CD4-positive, alpha-beta T cell treated with Interleukin-2 at 100 ng/mL for 4 hours (primary cell): ENCODE measurements at places on chromosomes 2 and 18.

DNA sequence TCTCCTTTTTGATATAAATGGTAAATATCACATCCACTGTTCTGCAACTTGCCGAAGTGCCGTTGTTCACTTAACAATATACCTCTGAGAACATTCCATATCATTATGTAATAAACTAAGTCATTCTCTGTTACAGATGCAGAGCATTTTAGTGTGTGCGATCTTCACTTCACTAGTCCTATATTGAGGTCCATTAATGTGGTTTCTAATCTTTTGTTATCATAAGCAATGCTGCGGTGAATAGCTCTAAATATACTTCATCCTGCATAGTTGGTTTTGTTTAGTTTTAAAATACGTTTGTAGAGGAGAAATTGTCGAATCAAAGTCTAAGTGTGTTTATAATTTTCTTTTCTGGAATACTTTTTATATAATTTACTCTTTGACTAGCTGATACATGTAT lies 280.3 kb upstream of the TRIB2 start:
- no peak for DNase-seq

DNA sequence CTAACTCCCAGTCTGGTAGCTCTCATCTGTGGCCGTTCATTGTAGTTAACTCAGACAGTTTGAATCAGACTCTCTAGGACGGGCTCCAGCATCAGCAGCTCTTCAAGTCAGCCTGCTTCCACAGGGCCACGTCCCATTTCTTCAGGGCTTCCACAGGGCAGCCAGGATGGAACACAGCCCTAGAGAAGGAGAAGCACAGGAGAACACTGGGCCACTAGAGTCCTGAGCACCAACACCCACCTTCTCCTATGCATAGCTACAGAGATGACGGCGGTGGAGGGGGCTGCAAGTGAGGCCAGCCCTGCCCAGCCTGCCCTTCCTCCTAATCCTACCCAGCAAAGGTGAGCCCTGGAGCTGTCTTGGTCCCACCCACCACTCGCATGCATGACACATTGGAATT lies 10.2 kb upstream of the TEX261 start:
- no peak for DNase-seq

DNA sequence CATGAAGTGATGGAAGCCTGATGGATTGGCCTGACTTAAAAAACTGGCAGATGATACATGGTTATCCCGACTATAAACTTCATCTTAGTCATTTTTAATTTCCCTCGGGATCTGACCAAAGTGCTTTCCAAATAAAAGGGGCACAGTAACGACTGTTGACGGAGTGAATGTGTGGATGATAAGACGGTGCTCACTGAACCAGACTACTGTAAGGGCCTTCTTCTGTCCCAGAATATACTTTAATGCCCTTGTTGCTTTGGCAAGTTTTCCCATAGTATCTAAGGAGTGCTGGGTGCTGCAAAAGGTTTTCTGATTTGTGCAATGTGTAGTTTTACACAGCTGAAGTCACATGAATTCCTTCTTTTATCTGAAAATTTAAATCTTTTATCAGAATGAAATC lies 373.5 kb downstream of the DSEL start:
- no peak for DNase-seq

DNA sequence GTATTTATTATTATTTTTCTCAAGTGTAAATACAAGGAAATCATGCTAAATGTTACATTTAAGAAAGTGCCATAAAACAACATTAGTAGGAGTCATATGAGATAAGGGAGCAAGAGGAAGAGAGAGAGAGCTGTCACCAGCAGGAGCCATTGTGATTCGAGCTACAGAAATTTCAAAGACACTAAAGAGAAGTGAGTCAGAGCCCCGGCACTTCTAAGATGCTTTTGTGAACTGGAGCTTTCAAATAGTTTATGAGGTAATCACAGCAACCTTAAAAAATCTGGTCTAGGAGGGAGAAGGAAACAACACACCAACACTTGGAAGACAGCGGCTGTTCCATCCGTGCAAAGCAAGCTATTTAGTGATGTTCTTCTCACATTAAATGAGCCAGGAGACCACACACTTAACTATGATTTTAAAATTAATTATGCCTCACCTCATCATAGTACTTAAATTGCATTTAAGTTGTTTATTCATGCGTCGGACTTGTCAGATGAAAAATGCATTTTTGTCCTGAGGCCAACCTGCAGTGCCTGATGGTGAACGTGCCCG lies 382.7 kb upstream of the SALL3 start:
- no peak for DNase-seq

- no peak for DNase-seq
Measured at GRCh38 chr2:38178556-38179419, 102.8 kb upstream of the CYP1B1 start.

GRCh38 chr2:162184821-162185450 lies 32.9 kb upstream of the GCG start:
- DNase-seq, result no peak

GRCh38 chr18:31268985-31269406 lies 49.0 kb upstream of the DSG1 start:
- no peak for DNase-seq

DNA sequence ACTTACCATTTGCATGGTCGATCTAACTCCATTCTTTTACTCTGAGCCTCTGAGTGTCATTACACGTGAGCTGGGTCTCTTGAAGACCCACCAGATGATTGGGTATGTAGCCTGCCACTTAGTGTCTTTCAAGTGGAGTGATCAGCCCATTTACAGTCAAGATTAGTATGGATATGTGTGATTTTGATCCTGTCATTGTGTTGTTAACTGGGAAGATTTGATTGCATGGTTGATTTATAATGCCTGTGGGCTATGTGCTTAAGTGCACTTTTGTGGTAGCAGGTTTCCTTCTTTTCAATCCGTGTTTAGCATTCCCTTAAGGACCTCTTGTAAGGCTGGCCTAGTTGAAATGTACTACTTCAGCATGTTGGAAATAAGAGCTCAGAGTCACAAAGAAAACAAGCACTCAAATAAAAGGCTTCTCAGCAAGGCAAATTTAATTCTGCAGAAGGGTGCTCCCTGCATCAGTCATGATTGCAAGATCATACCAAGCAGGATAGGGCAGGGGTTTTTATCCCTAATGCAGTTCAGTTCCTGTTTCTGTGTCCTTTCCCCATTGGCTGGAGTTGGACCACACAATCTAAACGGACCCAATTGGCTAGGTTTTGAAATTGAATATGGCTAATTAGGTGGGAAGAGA lies 230.7 kb upstream of the SYT4 start:
- no peak for DNase-seq

DNA sequence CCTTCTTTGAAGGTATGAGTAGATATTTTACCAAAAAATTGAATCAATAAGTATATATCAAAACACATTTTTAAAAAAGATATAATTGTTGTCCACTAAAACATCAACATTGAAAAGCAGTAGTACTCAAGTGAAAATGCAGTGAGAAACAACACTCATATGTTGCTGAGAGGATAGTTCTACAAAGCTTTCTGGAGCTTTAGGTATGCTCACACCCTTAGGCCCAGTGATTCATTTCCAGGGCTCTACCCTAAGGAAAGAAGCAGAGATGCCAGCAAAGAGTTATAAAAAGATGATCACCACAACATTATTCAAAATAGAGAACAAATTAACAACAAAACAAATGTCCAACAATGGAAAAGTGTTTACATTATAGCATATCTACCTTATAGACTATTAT lies 197.3 kb upstream of the CCDC150 start:
- DNase-seq, result no peak

DNA sequence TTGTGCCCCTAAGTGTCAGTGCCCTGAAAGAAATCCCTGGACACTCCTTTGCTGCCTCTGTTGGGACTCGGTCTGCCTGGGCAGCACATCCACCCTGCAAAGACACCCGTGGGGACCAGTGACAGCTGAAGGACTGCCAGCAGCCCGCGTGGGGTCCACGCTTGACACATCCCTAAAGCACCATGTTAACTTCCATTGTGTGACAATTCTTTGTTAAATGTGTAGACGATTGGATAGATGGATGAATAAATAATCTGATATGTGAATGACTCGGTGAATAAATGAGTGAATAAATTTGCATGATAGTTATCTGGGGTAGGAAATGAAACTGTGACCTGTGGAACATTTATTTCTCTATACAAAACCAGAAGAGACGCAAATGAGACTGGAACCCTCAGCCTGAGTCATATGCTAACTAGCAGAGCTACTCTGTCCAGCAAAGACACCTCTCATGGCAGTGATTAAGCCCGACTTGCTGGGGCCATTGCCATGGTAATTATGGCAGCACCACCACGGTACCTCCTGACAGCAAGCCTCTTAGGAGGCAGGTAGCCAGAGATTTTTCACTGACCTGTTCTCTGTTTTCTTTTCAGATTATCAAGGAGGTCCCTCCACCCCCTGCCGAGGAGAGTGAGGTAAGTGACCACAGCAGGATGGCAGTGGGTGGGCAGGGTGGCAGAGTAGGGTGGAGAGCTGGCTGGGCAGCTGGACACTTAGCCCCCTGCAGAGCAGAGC lies 156.8 kb downstream of the ANTXR1 start:
- DNase-seq, result no peak

DNA sequence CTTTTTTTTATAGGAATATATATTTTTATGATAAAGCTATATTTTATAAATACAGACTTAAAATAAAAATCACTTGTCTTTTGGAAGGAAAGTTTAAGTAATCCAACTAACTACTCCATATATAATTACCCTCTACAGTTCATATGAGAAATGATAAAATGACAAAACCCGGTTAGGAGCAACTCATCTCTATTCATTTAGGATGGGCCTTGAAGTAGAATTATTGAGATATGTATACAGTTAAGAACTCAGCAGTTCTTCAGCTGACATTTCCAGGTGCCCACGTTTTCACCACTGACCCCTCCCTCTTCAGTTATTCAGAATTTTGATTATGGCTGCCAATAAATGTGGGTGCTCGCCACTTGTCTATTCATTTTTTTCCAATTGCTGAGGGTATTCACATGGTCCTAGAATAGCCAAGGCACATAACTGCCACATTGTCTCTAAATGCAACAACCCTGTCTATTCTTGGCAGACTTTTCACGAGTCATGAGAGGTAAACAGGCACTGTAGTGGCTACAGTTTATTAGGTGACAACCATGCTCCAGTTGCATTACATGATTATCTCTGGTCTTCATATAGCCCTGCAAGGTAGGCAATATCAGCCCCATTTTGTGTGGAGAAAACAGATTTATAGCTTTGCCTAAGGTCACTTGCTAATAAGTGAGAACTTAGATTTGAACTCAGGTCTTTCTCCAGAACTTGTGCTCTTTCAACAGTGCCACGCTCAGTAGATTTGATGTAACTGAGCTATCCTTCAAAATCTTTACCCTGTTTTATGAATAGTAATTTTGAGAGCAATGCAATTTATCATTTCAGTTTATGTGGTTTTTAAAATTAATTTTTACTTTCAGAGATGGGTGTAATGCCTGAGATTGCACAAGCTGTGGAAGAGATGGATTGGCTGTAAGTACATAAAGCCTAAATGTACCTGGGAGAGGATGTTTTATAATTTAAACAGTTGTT lies 2.9 kb downstream of the DDX1 start:
- no peak for DNase-seq

- no peak for DNase-seq
Measured at GRCh38 chr2:213420828-213421385, 136.6 kb downstream of the SPAG16 start.

- no peak for DNase-seq
Measured at GRCh38 chr2:17847236-17847635, 31.0 kb downstream of the MSGN1 start.

GRCh38 chr2:222196159-222196558 lies 102.6 kb downstream of the PAX3 start:
- DNase-seq, result no peak

DNA sequence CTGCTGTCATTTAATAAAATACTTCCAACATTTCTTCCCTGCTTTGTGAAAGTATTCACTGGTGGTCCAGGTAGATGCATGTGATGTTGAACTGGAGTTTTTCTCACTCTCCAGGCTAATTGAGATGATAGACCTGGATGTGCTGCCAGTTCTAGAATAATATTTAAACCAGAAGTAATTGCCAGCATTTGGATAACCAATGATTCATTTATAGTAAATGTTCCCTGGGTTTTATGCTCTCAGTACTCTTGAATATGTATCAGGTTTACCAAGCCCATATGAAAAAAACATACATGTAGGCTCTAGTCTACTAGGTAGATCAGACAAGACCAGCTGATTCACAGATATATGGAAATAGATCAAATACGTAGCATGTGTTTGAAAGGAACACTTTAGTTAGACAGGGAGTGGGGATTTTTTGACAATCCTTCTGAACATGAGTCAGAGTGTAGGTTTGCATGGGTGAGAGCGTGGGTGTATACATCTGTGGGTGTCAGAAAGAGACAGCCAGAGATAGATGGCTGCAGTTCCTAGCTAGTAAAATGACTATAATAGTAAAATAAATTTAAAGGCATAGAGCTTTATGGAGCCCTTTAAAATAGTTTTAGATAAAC lies 115.1 kb downstream of the NAB1 start:
- no peak for DNase-seq

GRCh38 chr2:137659616-137660015 lies 304.7 kb upstream of the HNMT start:
- no peak for DNase-seq

DNA sequence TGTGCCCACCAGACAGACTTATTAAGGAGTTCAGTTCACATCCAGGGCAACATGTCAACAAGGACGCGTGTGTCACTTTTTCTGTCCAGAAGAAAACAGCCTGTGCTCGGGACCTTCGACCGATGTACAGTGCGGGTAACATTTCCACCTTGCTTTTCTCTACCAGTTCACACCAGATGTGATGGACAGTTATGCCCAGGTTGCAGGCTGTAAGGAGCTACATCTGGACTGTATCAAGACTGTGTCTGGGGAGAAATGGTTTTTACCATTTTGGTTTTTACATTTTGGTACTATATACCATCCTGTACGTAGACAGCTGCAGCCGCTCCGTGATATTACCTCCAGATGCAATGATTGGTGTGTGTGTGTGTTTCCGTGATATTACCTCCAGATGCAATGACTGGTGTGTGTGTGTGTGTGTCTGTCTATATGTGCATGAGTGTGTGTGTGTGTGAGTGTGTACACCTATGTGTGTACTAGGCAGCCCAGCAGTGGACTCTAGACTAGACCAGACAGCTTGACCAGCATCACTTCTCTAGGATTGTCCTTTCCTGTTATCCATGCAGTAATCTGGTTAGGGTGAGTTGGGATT lies 118.0 kb downstream of the COL6A3 start:
- DNase-seq, result no peak

DNA sequence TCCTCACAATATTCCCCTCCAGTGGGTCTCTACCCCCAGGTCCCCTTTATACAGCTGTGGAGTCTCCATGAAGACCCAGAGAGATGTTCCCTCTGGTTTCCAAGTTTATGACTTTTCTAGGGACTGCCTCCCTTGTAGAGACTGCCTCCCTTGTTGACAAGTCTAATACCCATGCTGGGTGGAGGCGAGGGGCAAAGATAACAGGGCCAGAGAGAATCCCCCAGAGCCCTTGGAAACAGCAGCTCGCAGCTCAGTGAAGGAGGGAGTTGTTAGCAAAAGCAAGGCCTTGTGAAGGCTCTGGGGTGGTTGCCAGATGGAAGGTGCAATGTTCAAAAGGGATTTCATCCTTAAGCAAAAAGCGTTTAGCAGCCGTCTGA lies 75.0 kb upstream of the GATA6 start:
- DNase-seq, result no peak

- no peak for DNase-seq
Measured at GRCh38 chr18:31207391-31207790, 44.7 kb upstream of the DSC1 start.

GRCh38 chr18:11994336-11994702 lies 13.0 kb downstream of the IMPA2 start:
- DNase-seq, result no peak

GRCh38 chr2:158507141-158507540 lies 50.4 kb downstream of the PKP4 start:
- no peak for DNase-seq

GRCh38 chr2:105680357-105680756 lies 64.4 kb upstream of the NCK2 start:
- DNase-seq, result no peak

- no peak for DNase-seq
Measured at GRCh38 chr2:232434091-232434490, 21.9 kb upstream of the ALPI start.
